Activated naive CD8-positive, alpha-beta T cell treated with anti-CD3 and anti-CD28 coated beads for 36 hours (primary cell): ENCODE measurements at places on chromosomes 16 and 17.

DNA sequence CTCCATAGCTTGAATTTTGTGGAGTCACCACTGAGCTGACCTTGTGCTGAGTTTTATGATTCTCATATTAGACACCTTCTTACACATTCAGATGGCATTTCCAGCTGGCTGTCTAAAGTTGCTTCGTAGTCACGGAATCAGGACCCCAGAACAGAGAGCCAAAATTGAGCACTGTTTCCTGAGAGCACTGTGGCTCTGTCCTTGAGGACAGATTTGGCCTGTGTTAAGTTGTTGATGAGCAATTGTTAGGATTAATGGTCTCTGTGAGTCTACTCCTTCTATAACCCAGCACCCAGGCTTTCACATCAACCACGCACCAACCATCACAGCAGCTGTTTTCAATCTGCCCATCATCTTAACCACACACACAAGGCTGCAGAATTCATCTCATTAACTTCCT, 277.5 kb upstream of the HSBP1 start:
- no peak overlapping the region for H3K27ac ChIP-seq
- H3K4me1 ChIP-seq = no peaks in the 10 kb centered on the region
- no peak overlapping the region for H3K4me3 ChIP-seq
- no peak for DNase-seq

GRCh38 chr16:56477096-56477878, 25.9 kb downstream of the OGFOD1 start:
- no peak overlapping the region for H3K4me3 ChIP-seq
- H3K36me3 ChIP-seq = peaks cover 42% of the 10 kb centered on the region
- peak; percentile 16 for DNase-seq
- no peaks in the 10 kb centered on the region for H3K27me3 ChIP-seq

DNA sequence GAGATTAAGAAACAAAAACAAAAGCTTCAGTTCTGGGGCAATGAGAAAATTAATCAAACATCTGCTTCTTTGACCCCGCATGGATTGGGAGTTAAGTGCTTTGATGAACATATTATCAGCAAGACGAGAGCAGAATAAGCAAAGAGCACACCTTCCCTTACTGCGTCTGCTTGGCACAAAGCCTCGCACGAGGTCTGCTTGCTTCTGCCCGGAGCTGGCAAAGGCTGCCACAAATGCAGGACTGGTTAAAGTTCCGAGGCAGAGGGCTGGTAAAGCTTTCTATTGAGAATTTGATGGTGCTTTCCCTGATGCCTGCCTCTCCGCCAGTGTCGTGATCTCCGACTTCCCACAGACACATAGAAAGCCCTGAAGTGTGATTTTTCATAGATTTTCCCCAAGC, 17.0 kb downstream of the VAT1L start:
- peaks cover 31% of the 10 kb centered on the region for H3K27me3 ChIP-seq
- no peak overlapping the region for H3K27ac ChIP-seq
- H3K36me3 ChIP-seq = no peaks in the 10 kb centered on the region
- DNase-seq = no peak

DNA sequence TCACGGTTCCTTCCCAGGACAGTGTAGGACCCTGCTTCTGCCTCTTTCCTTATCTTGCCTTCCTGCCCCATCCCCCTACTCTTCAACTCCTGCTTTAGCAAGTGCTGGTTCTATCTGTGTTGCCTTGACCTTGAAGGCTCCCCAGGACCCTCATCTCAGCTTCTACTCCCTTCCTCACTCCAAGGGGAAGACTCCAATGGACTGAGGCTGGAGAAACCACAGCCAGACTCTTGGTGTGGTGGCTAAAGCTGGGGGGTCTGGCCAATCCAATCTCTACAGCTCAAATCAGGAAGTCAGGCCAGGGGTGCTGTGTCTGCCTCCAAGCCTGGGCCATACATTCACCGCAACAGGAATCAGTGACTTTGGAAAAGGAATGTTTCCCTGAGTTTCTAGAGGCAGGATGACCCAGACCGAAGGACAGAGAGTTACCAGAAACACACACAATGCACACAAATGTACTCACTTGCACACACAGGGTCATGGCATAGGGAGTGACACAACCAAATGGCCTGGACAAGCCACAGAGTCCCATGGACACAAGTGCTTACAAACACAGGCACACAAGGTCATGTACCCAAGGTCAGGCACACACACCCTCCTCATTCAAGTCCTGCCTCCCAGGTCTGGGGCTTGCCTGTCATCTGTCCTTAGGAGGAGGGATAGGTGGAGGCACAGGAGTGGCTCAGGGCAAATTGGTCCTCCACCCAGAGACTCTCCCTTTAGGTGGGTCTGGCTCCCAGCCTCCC, 1.7 kb upstream of the HSD11B2 start:
- no peak overlapping the region for H3K27ac ChIP-seq
- H3K36me3 ChIP-seq = no peaks in the 10 kb centered on the region
- no peak for DNase-seq
- H3K4me1 ChIP-seq = peaks cover 10% of the 10 kb centered on the region

GRCh38 chr16:25692742-25693508, 1.2 kb downstream of the HS3ST4 start:
- H3K4me1 ChIP-seq = no peaks in the 10 kb centered on the region
- DNase-seq = no peak
- peaks cover 81% of the 10 kb centered on the region for H3K27me3 ChIP-seq
- H3K27ac ChIP-seq = no peak overlapping the region

GRCh38 chr17:74646231-74646630, 22.7 kb upstream of the CD300E start:
- peaks cover 49% of the 10 kb centered on the region for H3K27me3 ChIP-seq
- no peak overlapping the region for H3K4me3 ChIP-seq
- H3K27ac ChIP-seq = no peak overlapping the region
- H3K4me1 ChIP-seq = peaks cover 3% of the 10 kb centered on the region

DNA sequence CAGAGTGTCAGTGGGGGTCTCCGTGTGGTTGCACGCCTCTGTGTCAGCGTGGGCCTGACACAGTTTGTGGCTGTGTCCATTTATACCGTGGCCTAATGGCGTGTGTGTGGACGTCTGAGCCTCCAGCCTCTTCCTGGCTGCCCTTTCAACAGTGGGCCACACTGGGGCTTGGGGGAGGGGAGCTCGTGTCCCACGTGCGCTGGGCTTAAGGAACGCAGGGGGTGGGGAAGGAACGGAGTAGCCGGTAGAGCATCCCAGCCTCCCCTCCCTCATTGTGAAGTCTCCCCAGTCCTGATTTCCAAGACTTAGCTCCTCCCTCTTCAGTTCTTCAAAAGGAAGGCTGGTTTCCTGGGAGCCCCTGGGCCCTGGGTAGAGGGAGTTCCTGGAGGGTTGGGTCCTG, 9.5 kb upstream of the HES7 start:
- no peak overlapping the region for H3K27ac ChIP-seq
- no peaks in the 10 kb centered on the region for H3K36me3 ChIP-seq
- H3K27me3 ChIP-seq = peaks cover 4% of the 10 kb centered on the region

GRCh38 chr16:69116256-69116875, 10.9 kb downstream of the HAS3 start:
- H3K36me3 ChIP-seq = peaks cover 13% of the 10 kb centered on the region
- no peaks in the 10 kb centered on the region for H3K27me3 ChIP-seq
- no peak overlapping the region for H3K4me3 ChIP-seq
- H3K27ac ChIP-seq = no peak overlapping the region

DNA sequence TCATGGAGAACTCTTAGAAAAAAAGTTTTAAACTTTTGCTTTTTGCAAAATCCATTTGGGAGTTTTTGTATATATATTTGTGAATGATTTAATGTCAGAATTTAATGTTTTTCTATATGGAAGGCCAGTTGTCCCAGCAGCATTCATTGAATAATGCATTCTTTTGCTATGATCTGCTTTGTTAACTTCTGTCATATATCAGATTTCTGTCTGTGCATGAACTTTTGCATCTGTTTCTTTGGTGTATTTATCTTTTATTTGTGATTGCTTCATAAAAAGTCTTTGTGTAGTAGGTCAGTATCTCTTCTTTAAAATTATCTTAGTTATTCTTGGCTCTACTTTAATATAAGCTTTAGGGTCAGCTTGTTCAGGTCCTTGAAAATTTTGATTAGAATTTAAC, 84.2 kb downstream of the MAP2K4 start:
- no peak for DNase-seq
- H3K36me3 ChIP-seq = peaks cover 28% of the 10 kb centered on the region
- H3K27me3 ChIP-seq = no peaks in the 10 kb centered on the region
- no peak overlapping the region for H3K4me3 ChIP-seq
- H3K27ac ChIP-seq = no peak overlapping the region

DNA sequence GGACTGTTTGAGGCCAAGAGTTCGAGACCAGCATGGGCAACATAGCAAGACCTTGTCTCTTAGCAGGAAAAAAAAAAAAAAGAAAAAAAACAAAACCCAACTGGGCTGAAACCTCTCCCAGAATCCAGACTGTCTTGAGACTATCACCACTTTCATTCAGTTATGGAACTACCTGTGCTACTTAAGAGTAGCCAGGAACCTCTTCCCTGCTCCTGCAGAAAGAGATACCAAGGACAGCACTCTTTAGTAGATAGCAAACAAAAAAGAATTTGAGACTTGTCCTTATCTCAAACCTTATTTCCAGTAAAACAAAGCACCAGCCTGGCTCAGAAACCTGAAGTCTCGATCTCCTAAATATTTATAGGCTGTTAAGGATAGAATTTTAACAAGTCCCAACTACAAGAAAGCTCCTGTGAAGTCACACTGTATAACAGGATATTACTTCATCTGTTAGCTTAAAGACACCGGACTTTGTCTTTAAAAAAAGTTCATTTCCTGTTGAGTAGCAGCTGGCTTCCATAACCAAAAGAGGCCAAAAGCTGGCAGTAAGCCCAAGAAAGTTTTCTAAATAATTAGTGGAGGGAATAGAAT, 5.1 kb downstream of the CDR2 start:
- no peak overlapping the region for H3K4me3 ChIP-seq
- H3K27me3 ChIP-seq = no peaks in the 10 kb centered on the region
- peak overlapping the region; percentile 69 for H3K27ac ChIP-seq
- H3K4me1 ChIP-seq = peaks cover 74% of the 10 kb centered on the region
- no peak for DNase-seq
- peaks cover 63% of the 10 kb centered on the region for H3K36me3 ChIP-seq

DNA sequence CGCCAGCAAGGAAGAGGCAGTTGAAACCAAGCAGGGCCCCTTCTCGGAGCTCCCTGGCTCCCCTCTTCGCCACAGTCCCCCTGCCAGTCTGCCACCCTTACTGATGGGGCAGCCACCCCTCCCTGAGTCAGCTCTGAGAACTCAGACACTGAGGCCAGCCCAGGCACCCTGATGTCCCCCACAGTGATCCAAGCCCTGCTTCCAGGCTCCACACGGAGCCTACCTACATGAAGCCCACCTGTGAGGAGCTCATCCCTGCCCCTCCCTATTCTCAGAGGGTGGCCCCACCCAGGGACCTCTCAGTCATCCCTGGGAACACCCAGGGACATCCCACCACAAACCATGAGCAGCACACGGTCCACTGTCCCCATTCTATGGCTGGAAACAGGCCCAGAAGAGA, 8.9 kb downstream of the CNGB1 start:
- H3K4me1 ChIP-seq = no peaks in the 10 kb centered on the region
- H3K36me3 ChIP-seq = no peaks in the 10 kb centered on the region
- no peak for DNase-seq
- H3K27me3 ChIP-seq = no peaks in the 10 kb centered on the region

GRCh38 chr16:65672960-65673359, 551.1 kb upstream of the CDH11 start:
- H3K4me1 ChIP-seq = no peaks in the 10 kb centered on the region
- no peak overlapping the region for H3K4me3 ChIP-seq
- no peaks in the 10 kb centered on the region for H3K36me3 ChIP-seq
- H3K27me3 ChIP-seq = no peaks in the 10 kb centered on the region
- H3K27ac ChIP-seq = no peak overlapping the region

DNA sequence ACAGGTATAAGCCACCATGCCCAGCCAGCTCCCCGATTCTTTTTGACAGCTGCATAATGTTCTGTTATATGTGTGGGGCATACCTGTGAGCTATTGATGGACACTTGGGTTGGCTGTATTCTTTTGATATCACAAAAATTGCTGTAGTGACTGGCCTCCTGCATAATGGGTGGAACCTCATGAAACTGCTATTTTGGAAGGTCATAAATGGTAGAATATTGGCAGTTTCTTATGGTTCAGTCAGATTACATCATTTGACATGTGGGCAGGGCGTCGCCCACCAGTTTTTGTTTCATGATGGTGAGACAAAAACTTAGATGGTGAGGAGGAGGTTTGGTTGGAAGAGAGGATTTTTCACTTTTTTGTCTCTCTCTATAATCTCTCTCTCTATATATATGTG, 26.7 kb upstream of the POLR3E start:
- H3K36me3 ChIP-seq = peaks cover 25% of the 10 kb centered on the region
- no peak for DNase-seq
- H3K4me1 ChIP-seq = peaks cover 4% of the 10 kb centered on the region
- no peaks in the 10 kb centered on the region for H3K27me3 ChIP-seq
- no peak overlapping the region for H3K4me3 ChIP-seq

GRCh38 chr17:8935191-8935590, 30.3 kb downstream of the PIK3R5 start:
- H3K36me3 ChIP-seq = peaks cover 65% of the 10 kb centered on the region
- no peaks in the 10 kb centered on the region for H3K27me3 ChIP-seq
- DNase-seq = peak; percentile 75
- H3K27ac ChIP-seq = peak overlapping the region; percentile 95
- peak overlapping the region; percentile 50 for H3K4me3 ChIP-seq
